ENCODE measurements at places on chromosomes 7 and 10.

- DNase-seq = no peak
Measured at GRCh38 chr7:69859342-69859741, 261.1 kb downstream of the AUTS2 start.

DNA sequence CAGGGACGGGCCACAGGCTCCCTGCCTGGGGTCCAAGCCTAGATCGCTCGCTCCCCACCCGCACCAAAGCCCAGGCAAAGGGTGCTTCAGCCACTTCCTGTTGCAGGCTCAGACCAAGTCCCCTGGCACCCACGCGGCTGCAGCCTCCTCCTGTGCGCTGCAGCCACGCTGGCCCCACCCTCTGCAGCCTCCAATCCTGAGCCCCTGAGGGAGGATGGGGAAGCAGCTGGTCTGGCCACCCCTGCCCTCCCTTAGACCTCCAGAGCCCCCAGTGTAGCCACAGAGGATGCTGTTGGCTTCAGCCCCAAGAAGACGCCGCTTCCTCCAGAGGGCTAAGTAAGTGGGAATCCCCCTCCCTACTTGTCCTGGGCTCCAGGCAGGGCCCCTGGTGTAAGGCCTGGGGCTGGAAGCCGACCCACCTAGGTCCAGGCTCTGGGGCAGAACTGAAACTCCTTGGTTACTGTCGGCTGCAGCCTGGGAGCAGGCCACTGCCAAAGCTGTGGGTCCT, 9.4 kb downstream of the LIMK1 start:
- no peak for DNase-seq

- no peak for DNase-seq
Measured at GRCh38 chr7:151888079-151889067, 11.5 kb upstream of the PRKAG2 start.

DNA sequence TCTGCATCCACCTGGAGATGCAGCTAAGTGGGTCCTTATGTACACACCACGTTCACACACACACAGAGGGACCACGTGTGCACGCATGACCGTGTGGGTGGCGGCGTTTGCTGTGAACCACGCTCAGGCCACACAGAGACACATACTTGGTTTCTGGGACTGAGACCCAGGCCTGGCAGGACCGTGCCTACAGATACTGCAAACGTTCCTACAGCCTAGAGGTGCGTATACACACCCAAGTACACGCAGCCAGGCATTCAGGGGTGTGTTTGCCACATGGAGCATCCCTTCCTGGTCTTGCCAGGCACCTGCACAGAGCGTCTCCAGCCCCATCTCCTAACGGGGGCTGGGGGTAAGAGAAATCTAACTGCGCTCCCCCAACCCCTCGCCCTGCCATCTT, 49.0 kb upstream of the GTF2IRD1 start:
- DNase-seq = no peak

- DNase-seq = no peak
Measured at GRCh38 chr7:157484411-157485081, 147.7 kb downstream of the DNAJB6 start.

DNA sequence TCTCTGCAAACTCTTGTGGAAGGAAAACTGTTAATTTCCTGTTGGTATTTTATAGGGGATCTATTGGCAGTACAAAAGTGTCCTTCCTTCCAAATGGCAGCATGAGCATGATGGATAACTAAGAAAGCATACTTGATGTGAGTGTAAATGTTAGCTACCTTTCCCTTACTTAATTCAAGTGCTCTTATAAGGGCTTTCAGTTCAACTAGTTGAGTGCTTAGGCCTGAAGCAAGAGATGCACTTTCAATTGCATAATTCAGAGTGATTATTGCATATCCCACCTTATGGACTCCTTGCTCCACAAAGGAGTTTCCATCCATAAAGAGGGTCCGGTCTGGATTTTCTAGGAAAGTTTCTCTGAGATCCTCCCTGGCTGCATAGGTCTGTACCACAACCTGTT, 56.3 kb upstream of the CYP2C8 start:
- DNase-seq = no peak

DNA sequence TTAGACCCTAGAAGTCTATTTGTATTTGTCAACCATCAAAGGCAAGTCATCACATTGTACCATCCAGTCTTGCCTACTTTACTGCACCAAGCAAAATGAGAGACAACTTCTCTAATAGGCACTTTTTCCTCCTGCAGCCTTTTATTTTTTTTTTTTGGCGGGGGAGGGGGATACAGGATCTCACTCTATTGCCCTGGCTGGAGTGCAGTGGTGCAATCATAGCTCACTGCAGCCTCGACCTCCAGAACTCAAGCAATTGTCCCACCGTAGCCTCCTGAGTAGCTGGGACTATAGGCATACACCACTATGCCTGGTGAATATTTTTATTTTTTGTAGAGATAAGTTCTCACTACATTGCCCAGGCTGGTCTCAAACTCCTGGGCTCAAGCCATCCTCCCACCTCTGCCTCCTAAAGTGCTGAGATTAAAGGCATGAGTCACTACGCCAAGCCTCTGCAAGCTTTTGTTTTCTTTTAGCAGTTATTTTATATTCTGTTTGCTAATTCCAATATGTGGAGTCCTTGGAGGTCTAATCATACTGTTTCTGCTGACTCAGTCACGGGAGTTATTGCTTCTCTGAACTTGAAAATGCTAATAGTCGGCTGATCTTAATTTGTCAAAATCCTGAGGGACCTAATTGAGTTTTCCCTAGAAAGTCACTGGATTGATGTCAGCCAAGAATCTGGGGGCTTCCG, 14.2 kb downstream of the KPNA7 start:
- DNase-seq = peak; percentile 2

Measured in amniotic stem cell (primary cell).